ENCODE measurements at places on chromosomes 2 and 18.

- DNase-seq: no peak
Measured at GRCh38 chr2:34664266-34664665, 1065.2 kb upstream of the FAM98A start.

DNA sequence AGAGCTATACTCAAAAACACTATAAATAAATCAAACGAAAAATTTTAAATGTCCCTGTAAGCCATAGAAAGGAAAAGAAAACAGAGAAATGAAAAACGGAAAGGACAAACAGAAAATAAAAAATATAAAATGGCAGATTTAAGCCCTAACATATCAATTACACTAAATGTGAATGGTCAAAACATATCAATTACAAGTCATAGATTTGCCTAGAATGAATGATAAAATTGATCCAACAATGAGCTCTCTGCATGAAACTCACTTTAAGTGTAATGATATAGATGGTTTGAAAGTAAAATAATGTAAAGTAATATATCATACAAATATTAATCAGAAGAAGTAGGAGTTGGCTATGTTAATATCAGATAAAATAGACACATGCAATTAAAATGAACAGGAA, 54.2 kb upstream of the TCF4 start:
- no peak for DNase-seq

DNA sequence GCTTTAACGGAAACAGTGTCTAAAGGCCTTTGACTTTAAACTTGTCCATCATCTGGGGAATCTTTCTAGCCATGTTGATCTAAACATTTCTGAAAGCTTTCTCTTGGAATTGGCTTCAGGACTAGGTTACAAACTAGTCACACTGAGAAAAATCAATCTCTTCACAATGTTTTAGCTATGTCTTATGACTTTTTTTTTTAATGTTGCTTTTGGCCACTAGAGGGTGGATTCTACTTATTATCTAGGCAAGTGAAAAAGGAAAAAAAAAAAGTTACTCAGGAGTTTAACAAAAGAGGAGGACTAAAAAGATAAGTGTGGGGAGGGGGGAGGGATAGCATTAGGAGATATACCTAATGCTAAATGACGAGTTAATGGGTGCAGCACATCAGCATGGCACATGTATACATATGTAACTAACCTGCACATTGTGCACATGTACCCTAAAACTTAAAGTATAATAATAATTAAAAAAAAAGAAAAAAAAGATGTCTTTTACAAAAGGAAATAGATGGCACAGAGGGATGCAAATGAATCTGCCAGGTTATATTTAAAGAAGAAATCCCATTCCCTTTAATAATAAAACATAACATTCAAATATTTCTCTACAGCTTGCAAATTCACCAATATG, 160.4 kb upstream of the PID1 start:
- DNase-seq: no peak

- DNase-seq: no peak
Measured at GRCh38 chr18:50679056-50679455, 119.2 kb downstream of the MAPK4 start.

DNA sequence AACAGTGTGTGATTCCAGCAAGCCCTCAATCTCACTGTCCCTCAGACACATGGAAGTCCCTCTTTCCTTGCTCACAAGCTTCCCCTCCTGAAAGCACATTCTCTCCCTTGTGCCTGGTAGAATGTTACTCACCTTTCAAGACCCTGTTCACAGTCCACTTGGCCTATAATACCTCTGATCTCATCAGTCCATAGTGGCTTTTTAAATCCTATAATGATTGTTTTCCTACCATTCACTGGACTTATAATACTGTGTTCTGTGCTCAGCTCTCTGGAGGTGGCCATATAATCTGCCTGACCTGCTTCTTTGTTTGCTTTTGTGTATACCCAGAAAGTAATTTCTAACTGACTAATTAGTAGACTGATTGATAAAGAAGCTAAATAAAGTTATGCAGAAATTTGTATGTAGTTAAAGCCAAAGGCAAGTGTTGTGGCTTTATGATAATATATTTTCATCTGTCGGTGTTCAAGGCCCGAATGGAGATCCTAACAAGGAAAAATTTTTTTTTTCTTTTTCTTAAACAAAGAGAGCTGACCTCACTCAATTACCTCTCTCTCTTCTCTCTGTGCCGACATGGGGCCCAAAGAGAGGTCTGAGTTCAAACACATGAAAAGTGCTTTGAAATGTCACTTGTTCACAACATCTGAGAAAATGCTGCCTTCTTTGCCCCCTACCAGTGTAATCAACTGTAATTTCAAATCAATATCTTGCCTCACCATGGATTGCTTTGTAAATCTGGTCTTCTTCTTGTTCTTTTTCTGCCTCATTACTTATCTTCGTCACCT, 1033.0 kb upstream of the PIK3C3 start:
- DNase-seq: no peak

- DNase-seq: no peak
Measured at GRCh38 chr2:236852977-236853374, 232.7 kb upstream of the COPS8 start.

DNA sequence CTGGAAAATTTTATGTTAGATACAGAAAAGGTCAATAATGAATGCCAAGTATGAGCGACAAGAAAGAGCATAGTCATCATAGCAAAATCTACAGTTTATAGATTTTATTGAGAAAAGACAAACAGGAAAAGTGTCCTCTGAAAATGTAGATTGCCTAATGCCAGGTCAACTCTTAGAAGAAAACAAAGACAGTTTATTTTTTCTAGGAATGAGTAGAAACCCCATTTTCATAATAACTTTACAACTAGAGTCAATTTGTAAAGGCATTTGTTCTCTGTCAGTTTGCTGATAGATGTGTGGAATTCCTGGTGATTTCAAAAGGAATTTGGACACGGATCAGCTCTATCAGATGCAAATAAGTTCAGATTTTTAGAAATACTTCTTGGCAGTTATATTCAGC, 16.6 kb downstream of the CDH7 start:
- DNase-seq: no peak

- DNase-seq: no peak
Measured at GRCh38 chr2:188478724-188479123, 187.1 kb downstream of the GULP1 start.

- peak; percentile 81 for DNase-seq
Measured at GRCh38 chr18:13823707-13824395, at the start of gene MC5R. MC5R (plus strand) TSS chr18:13824149; CDS start chr18:13825766, 1,617 bp downstream.

- no peak for DNase-seq
Measured at GRCh38 chr2:28927878-28928277, 33.4 kb downstream of the WDR43 start.

- no peak for DNase-seq
Measured at GRCh38 chr2:69791045-69791444, 38.4 kb upstream of the GMCL1 start.

DNA sequence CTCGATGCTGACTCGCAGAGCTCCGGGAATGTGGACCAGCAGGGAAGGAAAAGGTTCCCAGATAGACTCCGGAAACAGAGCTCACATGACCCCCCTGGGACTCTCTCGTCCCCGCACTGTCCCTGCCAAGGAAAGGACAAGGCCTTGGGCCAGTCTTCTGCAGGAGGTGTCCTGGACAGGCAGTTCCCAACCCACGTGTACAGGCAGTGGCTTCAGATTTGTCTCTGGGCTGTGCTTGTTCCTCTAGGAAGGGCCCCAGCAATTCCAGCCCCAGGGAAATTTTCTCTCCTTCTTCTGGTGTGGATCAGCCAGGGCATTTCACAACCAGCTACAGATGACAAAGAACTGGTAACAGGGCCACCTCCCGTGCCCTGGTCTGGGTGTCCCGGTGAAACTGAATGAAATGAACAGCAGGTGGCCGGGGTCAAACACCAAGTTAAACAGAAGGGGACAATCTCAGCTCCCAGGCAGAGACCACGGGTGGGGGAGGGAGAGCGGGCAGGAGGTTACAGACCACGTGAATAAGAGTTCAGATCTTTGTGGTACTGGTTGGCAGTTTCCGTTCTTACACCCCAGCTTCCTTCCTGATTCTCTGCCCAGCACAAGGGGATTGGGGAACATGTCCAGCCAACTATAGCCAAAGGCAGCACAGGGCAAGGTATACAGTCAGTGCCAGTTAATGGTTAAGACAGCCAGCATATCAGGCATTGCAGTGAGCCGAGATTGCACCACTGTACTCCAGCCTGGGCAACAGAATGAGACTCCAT, 52.2 kb upstream of the CAB39 start:
- DNase-seq: no peak

GRCh38 chr18:74977041-74977440, 231.9 kb downstream of the PTGR3 start:
- no peak for DNase-seq

GRCh38 chr2:116733699-116734098, 1080.8 kb upstream of the DDX18 start:
- DNase-seq: no peak

DNA sequence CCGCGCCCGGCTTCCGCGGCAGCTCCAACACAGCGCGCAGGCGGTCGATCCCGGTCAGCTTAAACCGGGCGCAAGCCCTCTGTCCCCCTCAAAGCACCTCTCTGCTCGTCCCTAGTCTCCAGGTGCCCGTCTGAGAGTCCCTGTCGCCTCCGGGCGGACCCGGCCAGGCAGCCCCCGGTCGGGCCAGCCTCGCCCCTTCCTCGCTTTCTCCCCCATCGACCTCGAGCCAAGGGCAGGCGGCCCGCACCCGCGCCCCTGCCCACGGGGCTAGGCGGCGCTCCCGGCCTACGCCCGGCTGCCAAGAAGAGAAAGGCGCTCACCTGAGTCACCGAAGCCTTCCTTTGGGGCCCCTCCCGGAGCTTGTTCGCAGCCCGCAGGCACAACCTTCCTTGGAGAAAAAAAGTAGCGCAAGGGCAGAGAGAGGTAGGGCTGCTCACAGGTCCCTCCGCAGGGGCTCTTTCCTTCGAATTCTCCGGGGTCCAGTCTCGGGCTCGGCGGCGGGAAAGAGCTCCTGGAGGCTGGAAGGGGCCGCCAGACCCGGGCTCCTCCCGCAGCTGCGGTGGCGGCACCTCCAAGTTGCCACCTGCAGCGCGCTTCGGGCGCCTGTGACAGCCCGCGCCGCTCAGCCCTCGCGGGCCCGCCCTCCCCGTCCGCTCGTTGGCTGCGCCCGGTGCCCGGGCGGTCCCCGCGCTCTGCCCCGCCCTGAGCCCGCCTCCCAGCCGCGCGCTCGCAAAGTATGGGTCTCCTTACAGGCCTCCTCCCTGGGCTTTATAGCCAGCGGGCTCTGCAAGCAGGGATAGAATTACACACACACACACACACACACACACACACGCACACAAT, 86.5 kb upstream of the EPB41L3 start:
- peak; percentile 89 for DNase-seq

DNA sequence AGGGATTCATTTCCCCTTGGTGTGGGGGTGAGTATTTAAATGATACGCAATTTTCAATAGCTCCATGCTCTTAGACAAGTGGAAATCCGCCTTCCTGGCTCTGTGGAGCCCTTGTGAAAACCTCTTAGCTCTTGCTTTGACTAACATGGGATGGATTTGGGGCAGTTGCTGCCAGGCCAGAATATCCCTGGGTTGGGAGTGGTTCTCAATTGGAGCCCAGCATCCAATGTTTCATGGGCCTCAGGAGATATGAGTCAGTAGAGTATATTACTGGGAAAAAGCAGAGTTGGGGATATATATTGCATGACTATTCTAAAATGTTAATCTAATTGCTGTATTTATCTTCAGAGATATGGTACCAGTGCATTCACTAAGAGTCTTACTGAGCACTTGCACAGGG, 104.4 kb upstream of the IL1R2 start:
- DNase-seq: no peak

DNA sequence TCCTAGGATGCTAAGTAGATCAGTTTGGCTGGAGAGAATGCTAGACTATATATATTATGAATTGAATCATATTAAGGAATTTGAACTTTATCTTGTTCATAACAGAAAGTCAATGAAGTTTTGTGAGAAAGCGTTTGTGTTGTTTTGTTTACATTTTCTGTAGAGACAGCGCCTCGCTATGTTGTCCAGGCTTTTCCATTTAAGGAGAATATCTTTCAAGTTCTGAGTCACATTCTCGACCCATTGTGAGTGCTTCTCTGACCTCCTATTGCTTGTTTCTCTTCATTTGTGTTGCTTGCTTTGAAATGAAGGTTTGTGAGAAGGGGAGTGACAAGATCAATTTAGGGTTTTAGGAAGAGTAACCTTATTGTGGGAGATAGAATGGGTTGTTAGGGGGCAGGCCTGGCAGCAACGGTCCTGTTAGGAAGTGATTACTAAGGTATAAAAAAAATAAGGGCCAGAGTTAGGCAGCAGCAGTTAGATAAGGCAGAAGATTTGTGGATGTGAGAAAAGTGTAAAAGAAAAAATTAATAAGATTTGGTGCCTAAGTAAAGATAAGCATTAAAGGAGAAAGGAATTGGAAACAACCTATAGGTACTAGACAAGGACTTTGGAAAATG, 47.6 kb upstream of the ACVR1 start:
- no peak for DNase-seq

GRCh38 chr2:220504938-220505503, 877.6 kb downstream of the SLC4A3 start:
- DNase-seq: no peak

- no peak for DNase-seq
Measured at GRCh38 chr2:5665066-5665465, 27.1 kb upstream of the SOX11 start.

GRCh38 chr2:100781523-100782379, 38.2 kb upstream of the NPAS2 start:
- DNase-seq: no peak

DNA sequence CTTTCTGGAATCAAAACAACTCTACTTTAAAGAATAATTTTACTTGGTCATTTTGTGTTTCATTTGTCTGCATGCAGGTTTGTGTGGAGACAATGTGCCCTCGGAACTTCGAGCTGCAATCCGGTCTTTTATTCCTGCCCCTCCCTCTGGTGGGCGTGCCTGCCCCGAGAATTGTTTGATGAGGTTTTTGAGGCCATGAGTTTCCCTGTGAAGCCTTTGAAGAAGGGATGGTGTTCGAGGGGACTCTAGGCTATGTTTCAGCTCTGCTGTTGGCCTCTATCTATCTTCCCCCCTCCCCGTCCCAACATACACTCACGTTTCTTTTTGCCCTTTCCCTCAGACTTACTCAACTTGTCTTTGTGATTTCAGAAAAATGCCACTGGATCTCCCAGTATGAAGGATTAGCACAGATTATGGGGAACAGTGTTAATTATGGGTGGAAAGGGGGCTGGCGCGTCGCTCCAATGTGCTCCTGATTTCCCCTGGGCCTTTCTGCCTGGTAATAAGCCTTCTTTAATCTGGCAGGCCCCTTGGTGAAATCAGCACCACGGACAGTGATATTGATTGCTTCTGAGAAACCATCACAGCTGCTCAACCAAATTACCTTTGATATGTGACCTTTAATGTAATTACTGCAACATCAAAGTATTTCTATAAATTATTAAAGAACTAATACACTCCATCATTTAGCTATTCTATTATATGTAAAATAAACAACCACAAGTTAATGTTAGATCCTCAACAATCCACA, 82.2 kb downstream of the CELF4 start:
- peak; percentile 11 for DNase-seq

- DNase-seq: no peak
Measured at GRCh38 chr2:173984866-173985604, 19.9 kb upstream of the SP3 start.
